Stimulated activated CD8-positive, alpha-beta memory T cell treated with anti-CD3 and anti-CD28 coated beads, Interleukin-7, amount 100 ng/mL, for 1 hour (primary cell): ENCODE measurements at places on chromosomes 6 and 20.

DNA sequence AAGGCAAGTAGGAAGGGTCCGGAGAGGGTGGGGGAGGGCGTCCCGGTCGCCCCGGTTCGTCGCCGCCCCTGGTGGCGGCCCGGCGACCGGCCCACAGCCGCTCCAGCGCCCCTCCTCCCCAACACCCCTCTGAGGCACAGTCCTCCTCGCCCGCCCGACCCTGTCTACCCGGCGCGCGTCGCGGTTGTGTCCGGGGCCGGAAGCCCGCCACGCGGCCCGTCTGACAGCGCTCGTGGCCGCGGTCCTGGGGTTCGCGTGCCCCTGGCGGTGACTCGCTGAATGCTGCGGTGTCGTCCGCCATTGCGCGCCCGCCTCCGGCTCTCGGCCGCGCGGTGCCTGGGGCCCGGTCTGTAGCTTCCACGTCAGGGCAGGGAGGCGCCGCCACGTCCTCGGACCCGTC is 335.3 kb upstream of the DEFB115 start:
- no peak for DNase-seq

DNA sequence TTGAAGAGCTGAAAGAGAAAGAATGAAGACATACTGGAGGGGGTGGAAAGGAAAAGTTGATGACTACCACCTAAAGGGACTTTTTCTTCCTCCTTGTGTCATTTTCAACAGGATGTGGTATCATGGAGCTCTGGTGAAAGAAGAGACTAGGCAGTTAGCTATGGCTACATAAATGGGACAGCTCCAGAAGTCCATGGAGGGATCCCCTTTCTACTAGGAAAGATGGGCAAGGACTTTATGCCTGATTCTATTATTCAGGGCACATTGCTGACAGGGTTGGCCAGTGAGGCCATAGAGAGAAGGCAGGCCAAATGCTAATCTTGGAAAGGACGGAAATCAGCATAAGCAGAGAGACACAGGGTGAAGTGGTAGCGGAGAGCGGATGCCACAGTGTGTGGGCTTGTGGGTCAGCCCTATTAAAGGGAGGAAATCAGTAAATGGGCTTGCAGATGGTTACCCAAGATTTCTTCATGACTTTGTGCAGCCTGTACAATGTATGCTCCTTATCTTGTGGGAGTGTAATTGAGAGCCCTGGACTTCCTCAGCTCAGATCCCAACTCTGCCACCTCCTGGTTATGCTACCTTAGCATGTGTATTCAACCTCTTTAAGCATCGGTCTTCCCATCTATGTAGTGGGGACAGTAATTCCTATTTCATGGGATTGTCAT is 77.4 kb upstream of the TMEM170B start:
- DNase-seq = no peak

DNA sequence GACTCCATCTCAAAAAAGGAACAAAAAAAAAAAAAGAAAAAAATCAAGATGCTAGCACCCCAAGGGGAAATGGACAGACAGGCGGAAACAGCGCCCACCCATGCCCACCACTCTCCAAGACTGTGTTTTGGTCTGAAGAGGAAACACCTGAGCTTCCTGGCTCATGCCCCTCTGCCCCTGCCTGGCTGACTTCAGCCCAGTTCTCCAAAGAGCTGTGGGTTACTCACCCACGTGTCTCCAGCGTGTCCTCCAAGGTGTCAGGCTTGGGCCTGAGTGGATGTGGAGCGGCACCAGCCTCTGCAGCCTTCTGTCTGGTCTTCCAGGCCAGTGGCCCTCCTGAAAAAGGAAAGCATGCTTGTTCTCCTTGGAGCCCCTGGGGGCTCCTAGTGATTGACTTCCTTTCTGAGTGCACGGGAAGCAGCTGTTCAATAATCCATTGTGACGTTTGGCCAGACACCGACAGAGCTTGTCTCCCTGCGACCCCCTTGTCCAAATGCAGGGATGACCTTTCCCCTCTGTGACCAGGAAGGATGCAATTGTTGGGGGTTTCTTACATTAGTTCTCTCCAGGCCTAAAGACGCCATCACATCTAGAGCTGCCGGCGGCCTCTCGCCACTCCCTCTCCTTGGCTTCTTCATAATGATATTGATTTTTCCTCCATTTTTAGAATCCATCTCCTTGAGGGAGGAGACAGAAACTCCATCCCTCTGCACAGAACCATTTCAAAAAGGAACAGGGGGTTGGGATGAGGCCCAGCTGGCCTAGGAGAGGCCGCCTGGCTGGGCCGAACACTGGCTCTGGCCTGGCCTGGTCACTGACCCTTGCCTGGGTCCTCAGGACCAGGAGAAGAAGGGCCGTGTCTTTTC is 58.4 kb downstream of the ADNP start:
- no peak for DNase-seq

DNA sequence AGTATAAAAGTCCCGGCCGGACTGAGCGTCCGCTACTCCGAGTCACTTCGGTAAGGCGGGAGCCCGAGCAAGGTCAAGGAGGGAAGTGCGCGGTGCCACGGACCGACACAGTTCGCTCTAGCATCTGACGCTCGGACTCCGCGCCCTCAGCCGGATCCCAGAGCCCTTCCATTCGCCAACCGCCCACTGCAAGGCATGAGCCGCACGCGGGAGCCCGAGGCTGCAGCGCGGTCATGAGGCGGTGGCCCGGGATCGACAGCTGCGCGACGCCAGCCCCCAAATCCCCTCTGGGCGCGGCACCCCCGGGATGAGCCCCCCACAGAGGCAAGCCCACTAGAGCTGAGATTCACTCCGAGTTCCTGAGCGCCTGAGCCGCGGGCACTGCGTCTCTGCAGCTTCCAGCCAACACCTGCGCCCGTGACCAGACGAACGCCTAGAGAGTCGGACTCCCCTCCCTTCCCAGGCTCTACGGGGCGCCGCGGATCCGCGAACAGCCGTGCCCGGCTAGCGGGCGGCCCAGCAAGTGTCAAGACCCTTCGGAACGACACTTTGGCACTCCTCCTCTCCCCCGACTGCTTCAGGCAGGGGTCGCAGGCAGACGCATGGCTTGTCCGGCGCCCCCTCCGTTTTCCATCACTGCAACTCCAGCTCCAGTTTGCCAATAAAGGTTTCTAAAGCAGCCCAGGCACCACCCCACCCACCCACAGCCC is 725 bp upstream of the ISM1 start:
- no peak for DNase-seq

DNA sequence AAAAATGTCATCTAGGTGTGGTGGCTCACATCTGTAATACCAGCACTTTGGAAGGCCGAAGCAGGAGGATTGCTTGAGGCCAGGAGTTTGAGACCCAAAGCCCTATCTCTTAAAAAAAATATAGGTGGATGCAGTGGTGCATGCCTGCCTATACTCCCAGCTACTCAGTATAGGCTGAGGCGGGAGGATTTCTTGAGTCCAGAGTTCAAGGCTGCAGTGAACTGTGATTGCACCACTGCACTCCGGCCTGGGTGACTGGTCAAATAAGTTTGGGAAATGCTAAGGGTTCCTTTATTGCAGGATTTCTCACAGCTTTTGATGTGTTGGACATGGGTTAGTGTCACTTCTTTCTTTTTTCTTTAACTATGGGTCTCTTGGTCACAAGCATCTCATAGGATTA is 261.3 kb downstream of the PLCB1 start:
- no peak for DNase-seq

DNA sequence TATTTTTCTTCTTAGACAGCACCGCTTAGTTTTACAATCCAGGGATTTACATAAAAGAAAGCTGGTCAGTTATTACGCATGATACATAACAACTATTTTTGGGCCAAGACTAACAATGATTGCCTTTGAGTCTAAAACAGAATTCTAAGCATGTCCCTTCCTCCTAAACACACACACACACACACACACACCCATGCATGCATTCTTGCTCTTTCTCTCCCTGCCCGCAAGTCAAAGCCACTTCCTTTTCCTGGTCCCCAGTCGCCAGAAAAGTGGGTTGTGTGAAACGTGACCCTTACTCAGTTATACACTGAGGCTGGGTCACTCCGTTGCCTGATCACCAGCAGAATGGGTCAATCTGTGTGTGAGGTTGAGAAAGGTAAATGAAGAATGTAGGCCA is 31.4 kb downstream of the FYN start:
- DNase-seq = no peak

- DNase-seq = no peak
Observed at GRCh38 chr6:161169696-161170095, 104.2 kb downstream of the AGPAT4 start.

GRCh38 chr6:43772681-43773049 is 2.7 kb downstream of the VEGFA start:
- no peak for DNase-seq

GRCh38 chr6:14618759-14619418 is 501.3 kb downstream of the CD83 start:
- no peak for DNase-seq

DNA sequence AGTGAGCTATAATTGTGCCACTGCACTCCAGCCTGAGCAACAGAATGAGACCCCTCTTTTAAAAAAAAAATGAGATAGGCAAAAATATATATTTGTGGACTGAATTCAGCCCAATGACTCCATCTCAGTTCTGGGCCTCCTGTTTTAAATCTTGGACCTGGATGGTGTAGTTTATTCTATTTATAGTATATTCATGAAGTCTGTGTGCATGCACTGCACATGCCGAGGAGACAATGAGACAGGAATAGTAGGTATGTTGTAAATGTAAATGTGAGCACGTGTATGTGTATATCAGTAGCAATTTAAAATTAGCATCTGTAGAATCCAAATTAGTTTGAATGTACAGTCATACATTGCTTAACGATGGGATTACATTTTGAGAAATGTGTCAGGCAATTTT is 91.0 kb downstream of the TBC1D7 start:
- DNase-seq = no peak

- DNase-seq = no peak
Observed at GRCh38 chr20:35876033-35876320, 78.3 kb downstream of the SCAND1 start.

GRCh38 chr6:15535495-15536197 is 127.2 kb downstream of the DTNBP1 start:
- no peak for DNase-seq

GRCh38 chr6:10537726-10538125 is 16.6 kb downstream of the GCNT2 start:
- DNase-seq = no peak

GRCh38 chr6:117464700-117465099 is 17.8 kb upstream of the DCBLD1 start:
- DNase-seq = no peak

DNA sequence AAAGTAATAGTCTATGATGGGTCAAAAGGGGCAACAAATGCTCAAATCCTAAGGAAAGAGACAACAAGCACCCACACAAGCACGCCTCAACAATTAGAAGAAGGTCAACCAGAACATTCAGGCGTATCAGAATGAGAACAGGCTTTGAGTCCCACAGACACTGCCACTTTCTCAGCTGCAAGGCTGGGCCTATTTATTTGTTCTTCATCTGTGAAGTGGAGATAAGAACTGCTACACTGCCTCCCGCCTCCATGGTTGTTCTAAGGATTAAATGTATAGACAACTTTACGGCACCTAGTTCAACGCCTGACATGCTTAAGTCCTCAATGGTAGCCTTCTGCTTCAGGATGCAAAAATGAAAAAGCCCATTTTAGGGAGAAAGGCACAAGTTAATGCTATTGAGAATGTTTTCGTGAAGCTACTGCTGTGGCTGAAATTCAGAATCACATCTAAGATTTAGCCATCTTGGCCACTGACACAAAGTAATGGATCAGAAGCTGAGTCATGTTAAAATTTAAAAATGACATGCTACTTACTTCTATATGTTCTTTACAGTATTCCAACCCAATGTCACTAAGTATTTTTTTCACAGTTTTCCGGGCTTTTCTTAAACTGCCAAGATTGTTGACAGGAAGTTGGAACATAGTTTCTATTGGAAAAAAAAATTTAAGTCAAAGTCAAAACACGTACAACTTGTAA is 27.7 kb downstream of the ADNP start:
- DNase-seq = no peak

GRCh38 chr6:111258615-111259088 is 171.3 kb downstream of the SLC16A10 start:
- DNase-seq = no peak

DNA sequence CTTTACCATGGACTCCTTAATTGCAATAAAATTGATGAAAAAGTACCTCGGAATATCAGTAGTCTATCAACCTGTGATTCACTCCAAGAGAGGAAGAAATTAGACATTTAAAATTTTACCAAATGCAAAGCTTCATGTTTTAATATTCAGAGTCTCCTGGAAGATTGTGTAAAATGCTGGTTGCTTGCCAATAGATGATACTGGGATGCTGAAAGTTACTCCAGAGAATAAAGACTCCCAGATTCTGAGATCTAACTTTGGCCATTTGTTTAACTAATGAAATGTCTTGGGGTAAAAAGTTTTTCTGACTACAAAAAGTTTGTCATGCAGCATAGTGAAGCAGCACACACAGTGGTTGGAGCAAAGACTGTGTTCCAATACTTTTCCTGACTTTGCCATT is 176.7 kb upstream of the RSPO3 start:
- DNase-seq = no peak

- DNase-seq = no peak
Observed at GRCh38 chr20:4480104-4480503, 241.6 kb upstream of the PRND start.

- no peak for DNase-seq
Observed at GRCh38 chr20:36400909-36401735, 95.0 kb downstream of the DLGAP4 start.

- DNase-seq = no peak
Observed at GRCh38 chr6:89925826-89926225, 31.6 kb downstream of the GJA10 start.

GRCh38 chr6:109299776-109300564 is 82.3 kb downstream of the CD164 start:
- no peak for DNase-seq

GRCh38 chr20:37911838-37912281 is 8.9 kb downstream of the VSTM2L start:
- DNase-seq = no peak

DNA sequence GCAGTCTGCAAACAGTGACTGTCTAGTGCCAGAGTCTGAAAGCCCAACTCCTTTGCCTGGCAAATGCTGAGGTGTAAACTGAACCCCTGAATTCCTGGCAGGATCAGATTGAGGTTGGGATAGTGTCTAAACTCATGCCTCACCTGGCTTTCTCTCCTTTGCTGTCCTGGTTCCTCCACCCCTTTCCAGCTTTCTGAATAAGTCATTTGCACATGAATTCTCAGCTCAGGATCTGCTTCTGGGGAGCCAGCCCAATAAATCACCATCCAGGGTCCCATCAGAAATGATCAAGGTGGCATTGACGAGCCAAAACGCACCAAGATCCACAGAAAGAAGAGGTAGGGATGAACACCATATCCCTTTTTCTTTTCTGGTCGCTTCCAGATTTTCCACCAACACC is 301.6 kb downstream of the LRFN2 start:
- no peak for DNase-seq

DNA sequence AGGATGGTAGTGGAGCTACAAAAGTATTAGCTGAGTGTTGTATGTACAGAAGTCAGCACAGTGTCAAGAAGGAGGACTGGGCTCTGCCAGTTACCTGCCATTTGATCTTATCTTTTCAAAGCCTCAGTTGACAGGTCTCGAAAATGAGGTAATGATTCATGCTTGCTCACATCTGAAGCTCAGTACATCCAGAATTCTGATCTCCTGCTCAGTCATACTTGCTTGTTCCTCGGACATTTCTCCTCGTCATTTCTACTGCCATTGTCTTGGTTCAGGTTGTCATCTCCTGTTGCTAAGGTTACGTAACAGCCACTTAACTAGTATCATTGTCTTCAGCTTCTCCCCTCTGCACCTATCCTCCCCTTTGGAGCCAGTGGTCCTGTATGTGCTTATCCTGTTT is 89.5 kb downstream of the SLX4IP start:
- DNase-seq = no peak

GRCh38 chr20:5973172-5973571 is 22.7 kb downstream of the MCM8 start:
- DNase-seq = no peak

- peak; percentile 37 for DNase-seq
Observed at GRCh38 chr20:31675828-31676608, 38.3 kb downstream of the COX4I2 start.
